ENCODE measurements at places on chromosomes 6 and 20.

- no peak for DNase-seq
Observed at GRCh38 chr20:60480950-60481742, 522.9 kb downstream of the CDH26 start.

DNA sequence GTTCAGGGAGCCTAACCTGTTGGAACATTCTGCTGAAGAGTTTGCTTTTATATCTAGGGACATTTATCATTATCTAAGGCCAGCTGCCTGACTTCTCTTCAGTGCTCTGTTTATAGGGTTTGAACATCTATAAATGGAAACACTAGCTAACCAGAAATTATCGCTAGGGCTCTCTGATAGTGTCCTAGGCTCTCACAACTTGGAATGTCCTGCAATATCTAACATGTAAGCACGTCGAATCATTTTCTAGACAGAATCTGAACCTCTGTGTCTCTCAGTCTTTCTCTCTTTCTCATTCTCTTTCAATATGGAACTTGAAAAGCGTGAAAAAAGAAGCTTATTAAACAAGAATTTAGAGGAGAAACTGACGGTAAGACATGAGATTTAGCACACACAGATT lies 92.5 kb upstream of the MLIP start:
- no peak for DNase-seq

DNA sequence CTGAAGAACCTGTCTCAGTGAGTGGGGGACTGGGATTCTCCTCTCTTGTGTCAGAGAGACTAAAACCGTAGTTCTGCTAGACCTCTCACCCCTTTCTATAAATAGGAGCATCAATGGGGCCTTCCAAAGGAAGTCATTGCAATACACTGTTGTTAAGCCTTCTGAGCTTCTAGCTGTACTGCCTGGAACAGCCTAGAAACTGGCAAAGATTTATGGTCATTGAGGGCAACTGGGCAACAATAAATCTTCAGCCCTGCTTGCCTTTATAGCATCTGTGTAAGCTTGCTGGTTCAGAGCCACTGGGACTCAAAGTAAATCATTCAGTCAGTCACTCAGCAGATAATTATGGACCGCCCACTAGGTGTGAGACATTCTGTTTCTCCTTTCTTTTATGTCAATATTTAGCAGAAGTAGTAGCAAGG lies 53.2 kb downstream of the PPP1R14C start:
- DNase-seq = peak; percentile 68

DNA sequence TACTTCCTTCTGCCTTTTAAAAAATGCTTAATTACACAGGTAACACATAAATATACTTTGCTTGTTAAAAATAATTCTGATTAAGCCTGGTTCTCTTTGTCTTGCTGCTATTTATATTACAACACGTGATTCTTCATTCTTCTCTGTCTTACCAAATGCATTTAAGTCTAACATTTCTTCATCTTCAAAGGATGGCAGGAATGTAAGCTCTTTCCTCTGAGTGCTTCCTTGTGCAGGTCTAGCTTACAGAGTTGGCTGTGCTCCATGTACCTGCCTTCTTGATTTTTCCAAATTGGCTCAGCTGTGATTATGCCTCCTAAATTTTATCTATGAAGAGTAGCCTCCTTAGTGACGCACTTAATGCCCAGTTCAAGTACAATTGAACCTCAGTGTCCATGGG lies 44.4 kb downstream of the RNF144B start:
- DNase-seq = peak; percentile 41

DNA sequence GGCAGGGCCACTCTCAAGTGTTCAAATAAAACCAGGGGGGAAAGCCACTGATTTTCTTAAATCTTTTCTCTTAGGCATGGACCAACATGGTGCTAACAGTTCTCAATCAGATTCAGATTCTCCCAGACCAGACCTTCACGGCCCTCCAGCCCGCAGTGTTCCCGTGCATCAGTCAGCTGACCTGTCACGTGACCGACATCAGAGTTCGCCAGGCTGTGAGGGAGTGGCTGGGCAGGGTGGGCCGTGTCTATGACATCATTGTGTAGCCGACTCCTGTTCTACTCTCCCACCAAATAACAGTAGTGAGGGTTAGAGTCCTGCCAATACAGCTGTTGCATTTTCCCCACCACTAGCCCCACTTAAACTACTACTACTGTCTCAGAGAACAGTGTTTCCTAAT lies 41.5 kb upstream of the SMIM28 start:
- no peak for DNase-seq

DNA sequence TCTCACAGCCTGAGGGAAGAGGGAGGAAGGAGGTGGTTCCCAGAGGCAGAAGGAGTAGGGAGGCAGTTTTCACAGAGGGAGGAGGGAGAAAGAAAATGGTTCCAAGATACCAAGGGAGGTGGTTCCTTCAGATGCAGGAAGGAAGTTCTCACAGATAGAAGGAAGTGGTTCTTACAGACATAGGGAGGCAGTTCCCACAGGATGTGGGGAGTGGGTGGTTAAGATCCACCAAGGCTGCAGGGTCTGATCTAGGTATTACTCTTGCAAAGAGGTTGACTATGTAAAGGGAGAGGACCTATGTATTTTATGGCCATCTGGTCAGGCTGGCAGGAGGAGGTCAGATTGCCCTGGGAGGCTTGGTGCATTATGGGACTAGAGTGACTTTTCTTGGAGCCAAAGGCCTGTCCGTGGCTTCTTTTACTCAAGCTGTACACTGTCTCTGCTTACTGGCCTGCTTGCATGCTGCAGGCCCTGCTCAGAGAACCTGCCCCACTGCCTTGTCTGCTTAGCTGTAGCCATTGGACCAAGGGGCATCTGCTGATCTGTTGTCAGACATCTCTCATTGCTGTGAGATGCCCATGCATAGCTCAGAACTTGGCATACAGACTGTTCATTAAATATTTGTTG lies 283.7 kb downstream of the DHX35 start:
- DNase-seq = no peak

- DNase-seq = no peak
Observed at GRCh38 chr6:20251525-20251924, 39.3 kb upstream of the MBOAT1 start.

GRCh38 chr6:135257631-135258405 lies 76.7 kb downstream of the MYB start:
- DNase-seq = no peak

DNA sequence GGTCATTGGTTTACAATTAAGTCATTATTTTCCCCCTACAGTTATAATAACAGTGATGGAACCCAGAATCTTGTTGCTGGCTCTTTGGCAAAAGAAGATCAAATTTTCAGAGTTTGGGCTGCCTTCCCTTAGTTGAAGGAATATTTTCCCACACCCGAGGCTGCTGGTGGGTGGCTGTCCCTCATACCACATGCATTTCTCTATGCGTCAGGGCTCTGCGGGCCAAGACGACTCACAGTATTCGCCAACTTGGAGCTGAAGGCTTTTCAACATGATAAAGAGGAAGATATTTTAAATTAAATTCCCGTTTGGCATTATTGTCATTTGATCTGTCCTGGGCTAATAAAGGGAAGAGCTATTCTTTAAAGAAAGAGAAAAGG lies 102.2 kb upstream of the SASH1 start:
- no peak for DNase-seq

DNA sequence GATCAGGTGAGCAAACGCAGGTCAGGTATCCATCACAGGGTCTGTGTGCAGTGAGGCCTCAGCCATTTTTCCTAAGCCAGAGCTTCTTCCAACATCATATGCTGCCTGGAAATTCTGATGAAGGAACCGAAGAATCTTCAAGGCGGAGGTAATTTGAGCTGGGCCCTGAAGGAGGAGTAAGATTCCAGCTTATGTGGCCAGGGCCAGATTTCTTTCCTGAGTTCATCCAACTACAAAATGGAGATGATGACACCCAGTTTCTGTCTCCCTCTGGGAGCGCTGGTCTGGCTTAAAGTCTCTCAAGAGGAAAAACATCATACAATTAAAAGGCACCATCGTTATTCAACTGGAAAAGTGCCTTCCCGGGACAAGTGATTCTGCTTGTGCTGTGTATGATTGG lies 6.9 kb upstream of the MANBAL start:
- peak; percentile 29 for DNase-seq

DNA sequence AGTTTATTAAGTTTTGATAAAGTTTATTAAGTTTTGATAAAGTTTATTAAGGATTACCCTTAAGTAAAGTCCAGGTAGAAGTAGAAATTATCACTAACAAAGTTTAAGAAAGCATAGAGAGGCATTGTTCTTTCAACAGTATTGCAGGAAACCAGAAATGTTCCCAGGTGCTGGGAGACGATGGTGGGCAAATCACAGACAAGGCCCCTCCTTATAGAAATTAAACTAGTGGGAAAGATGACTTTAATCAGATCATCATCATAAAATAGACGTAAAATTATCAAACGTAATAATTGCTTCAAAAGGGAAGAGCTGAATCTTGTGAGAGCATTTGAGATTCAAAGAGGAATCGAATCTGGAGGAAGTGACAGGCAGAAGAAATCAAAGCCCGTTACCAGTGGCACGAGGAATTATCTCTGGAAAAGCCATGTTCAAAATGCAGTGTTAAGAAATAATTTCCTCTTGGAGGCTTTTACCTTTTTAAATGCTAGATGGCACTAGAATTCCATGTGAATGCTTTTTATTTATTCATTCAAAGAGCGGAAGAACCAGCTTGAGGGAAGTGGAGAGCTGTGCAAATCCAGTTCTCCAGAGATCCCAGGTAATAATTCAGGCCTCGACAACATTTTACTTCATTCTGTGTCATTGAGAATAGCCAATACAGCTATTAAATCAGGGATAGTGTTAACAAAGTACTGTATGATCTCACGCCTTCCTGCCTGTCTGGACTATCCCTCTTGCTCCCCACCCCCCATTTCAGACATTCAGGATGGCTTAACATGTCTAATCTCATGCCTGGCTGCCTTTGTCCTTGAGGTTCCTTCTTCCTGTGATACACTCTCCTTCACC lies 1.0 kb upstream of the APMAP start:
- DNase-seq = peak; percentile 72

GRCh38 chr20:57683881-57684807 lies 25.7 kb downstream of the PMEPA1 start:
- no peak for DNase-seq

DNA sequence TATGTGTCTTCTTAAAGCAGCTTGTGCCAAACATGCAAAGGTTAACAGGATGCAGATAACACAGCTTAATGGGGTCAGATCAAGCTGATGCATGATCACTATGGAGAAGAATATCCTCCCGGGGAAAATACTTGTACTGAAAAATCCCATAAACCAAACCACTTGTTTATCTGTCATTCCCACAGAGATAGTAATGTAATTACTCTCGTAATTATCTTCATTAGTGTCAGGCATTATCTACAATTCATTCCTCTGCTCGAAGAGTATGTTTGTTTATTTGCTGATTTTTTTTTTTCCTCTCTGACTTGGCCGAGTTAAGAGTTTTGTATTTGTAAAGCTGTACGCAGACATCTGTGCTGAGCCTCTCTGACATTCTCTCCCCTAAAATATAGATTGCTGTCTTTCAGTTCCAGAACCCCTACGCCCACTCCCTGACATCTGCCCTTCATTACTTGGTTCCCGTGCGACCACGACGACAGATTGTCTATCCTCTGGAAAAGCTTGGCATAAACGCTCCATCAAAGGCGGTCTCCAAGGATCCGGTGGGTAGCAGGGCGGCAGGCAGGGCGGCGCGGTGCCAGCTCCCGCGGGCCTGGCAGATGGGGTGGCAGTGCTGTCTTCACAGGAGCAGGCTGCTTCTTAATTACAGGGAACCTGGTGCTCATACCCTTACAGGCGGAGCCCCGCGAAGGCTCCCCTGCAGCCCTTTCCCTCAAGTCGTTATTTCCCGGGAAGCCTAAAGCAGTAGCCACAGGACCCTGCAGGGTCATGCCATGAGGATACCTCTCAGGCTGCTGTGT lies 147.2 kb downstream of the CFAP61 start:
- no peak for DNase-seq

DNA sequence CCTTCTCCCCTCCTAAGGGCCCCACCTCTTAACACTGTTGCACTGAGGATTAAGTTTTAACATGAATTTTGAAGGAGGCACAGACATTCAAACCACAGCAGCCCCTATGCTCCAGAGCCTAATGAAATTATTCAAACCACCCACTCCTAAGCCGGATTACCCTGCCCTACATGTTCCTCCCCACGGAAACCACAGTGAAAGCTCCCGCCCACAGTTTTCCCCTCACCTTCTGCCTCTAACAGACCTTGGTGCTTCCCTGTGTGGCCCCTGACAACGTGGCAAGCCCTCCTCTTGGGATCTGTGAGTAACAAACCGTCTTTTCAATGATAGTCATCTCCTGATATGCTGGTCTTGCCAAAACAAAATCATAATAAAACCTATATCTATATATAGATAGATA lies 74.8 kb downstream of the RIN2 start:
- DNase-seq = no peak

- DNase-seq = no peak
Observed at GRCh38 chr6:155036907-155037306, 41.8 kb downstream of the TIAM2 start.

GRCh38 chr20:20003031-20003954 lies 13.9 kb upstream of the NAA20 start:
- no peak for DNase-seq

GRCh38 chr6:163008186-163008585 lies 280.4 kb downstream of the PACRG start:
- no peak for DNase-seq

GRCh38 chr20:63014710-63015109 lies 7.9 kb upstream of the BHLHE23 start:
- DNase-seq = no peak

GRCh38 chr20:33506576-33506975 lies 16.7 kb downstream of the CBFA2T2 start:
- no peak for DNase-seq

DNA sequence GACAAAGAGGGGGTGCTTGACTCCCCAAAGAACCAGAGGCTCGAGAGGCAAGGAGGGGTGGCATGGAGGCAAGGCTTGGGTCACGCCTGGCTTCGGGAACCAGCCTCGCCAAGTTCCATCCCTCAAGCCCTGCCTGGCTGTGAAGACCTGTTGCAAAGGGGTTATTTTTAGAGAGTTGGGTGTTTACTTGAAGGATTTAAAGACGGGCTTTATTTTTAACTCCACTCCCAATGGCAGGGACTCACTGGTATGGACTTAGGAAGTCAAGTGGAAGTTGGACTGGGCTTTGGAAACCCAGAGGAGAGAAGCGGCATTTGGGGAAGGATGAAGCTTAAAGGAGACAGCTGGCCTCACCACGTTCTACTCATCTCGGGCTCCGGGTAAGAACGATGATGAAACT lies 43.1 kb downstream of the JPH2 start:
- no peak for DNase-seq

- no peak for DNase-seq
Observed at GRCh38 chr20:2469991-2470422, 582 bp downstream of the SNRPB start.

DNA sequence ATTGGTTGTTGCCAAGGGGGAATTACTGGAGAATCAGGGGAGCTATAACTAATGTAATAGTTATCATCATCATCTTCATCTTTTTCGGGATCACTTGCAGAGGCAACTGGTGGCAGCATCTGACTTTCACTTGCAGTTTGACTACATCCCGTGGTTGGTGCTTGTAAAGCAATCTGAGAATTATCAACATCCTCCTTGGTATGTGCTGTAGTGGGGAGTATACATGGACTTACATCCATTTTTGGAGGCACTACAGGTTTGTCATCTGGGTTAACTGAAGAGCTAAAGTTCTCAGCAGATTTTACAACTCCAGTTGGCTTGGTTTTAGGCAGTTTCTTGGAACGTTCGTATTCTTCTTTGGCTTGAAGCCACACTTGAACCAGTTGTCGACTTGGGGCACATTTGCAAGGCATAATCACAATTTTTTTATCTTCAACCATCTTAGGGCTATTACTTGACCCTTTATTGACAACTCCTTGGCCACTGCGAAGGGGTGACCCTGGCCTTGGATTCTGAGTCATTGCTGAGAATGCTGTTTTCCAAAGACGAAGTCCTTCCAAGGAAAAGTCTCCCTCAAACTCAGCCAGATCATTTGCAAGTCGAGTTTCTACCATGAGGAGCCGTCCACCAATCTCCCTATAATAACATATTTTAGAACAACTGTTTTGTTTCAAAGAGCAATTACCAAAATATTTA lies 115.5 kb downstream of the REV3L start:
- no peak for DNase-seq
